Iris pigment epithelial cell (primary cell): ENCODE measurements at places on chromosomes 6 and 20.

DNA sequence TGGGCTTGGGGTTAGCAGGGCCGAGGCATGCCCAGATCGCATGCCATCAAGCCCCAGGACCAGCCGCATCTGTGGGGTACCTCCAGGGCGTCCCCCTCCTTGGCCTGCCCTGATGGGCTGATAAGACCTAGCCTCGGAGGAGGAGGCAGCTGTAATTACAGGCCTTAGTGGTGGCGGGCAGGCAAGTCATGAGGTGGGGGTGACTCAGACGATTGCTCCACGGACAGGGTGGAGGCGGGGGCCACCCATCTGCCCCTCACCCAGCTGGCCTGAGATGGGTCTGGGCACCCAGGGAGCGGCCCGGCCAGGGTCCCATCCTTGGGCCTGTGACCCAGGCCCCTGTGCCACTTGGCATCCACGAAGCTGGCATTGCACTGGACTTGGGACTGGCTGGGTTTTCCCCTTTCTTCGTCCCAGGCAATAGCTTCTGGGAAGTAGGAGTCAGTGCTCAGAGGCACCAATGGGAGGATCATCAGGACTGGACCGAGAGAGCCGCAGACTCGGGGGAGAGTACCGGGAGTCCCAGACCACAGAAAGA is 57.5 kb downstream of the CEBPB start:
- DNase-seq: peak; percentile 58

DNA sequence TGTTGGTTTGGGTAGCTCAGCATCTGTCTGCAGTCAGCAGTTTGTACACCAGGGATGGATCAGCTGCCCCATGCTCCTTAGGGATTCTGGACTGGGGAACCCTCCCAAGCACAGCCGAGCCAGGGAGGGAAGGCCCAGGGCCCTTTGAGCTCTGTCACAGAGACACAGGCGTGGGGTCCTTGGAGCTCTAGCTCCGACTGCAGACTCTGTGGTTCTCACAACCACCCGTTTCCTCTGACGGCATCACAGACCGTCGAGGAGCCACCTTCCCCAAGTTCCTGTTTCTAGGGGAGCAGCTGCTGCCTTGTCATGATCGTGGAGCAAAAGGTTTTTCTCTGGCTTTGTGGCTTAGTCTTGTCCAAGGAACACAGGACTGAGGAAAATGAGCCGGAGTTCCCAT is at the start of gene SLA2:
Gene SLA2, minus strand, starts transcription at position 199 of the 400 bp plus-strand sequence. CDS start 4,861 bp downstream, outside the sequence.
- DNase-seq: no peak

DNA sequence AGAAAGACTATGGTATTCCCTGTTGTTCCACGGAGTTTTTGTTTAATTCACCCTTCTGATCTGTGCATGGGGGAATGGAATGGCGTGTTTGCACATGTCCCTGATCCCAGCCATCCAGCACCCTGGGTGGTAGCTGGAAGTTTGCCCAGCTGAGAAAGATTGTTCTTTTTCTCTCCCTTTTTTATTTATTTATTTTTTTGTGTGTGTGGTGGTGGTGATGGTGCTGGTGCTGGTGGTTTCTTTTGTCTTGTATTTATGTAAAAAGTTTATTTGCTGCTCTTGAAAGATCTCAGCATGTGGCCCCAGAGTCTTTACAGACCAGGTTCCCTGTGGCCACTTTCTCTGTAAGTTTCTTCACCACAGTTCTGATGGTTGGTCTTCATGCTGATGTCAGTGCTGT is 372.6 kb downstream of the UTRN start:
- DNase-seq: peak; percentile 42

DNA sequence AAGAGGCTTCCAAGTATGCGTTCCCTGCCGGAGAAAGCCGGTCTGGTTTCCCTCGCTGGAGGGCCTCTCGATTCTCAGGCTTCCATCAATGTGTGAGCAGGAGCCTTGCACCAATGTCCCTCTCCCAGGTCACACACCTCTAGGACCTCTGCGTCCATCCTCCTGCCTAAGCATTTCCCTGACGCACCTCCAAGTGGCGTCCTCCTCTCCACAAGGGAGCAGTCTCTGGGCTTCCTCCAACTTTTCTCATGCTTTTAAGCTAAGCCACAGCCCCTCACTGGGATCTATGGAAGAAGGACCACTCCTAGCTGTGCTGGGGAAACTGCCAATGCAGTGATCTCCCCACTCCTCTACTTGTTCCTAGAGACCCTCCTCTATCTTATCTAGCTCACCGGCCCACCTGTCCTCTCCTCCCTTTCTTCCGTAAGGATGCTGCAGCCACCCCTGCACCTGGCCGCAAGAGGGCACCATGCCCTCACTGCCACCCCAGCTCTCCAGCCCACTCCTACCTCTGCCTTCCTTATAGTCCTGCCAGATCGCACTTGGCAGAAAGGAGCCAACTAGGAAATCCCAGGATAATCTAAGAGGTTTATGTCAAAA is 258.7 kb downstream of the LRFN2 start:
- no peak for DNase-seq

DNA sequence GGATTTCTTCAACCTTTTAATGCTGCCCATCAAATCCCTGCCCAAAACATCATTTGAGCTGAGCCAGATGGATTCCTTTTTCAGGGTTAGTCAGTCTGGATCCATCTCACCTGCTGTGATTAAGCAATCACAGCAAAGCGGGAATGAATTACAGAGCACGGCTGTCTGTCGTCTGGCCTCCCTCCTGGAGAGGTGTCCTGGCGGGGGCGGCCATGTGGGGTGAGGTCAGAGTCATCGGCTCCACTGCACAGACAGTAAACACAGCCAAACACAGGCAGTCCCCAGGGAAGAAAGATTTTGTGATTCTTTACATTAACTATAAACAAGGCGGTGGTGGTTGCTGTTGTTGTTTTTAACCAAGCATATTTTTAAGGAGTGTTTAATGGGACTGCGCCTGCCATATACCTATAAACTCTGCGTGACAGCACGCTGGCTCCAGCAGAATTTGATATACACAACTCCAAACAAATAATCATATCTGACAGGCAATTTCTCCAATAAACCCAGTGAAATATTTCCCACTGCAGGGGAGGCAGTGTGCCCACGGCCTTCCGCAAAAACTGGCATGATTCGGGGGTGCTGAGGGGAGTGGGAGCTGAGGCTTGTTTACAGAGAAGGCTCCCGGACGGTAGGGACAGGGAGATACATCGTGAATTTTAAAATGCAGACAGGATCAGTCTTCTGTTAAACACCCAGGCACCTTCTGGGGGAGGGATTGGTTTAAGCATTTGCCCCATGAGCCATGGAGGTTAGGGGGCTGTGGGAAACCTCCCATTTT is 232.0 kb upstream of the PMEPA1 start:
- DNase-seq: no peak

- DNase-seq: no peak
Observed at GRCh38 chr6:31935021-31935420, 7.5 kb downstream of the C2 start.

DNA sequence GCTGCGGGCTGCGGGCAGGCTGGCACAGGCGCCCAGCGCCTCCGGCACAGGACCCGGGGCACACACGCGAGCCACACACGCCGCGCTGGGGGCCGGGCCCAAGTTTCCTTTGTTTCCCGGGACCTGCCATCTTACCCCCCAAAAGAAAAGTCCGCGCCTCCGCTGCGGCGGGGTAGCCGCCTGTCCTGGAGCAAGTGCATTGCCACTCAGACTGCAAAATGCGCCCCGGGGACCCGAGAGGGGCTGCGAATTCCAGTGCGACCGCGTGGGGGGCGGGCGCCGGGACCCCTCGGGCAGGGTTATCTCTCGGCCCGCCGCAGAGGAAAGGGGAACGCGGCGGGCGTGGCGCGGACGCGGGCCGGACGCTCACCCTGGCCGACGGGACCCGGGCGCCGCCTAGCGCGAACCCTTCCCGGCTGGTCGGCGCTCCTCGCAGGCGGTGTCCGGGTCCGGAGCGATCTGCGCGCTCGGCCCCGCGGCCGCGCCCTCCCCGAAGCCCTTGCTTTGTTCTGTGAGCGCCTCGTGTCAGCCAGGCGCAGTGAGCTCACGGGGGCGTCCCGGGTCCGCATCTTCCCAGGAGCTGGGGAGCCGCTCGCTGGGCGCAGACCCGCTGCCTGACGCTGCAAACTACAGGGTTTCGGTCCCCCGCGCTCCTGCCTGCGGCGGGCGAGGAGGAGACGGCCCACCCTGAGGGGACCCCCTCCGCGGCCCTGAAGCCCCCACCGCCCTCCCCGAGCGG is 639 bp upstream of the CD24 start:
- DNase-seq: peak; percentile 18

GRCh38 chr20:43189554-43190331 is at the start of gene PTPRT:
Gene PTPRT, minus strand, starts transcription at chr20:43189906. Its CDS starts 173 bp downstream, at chr20:43189733.
- no peak for DNase-seq

- DNase-seq: peak; percentile 99
Observed at GRCh38 chr20:51631011-51631950, 88.8 kb upstream of the NFATC2 start.

DNA sequence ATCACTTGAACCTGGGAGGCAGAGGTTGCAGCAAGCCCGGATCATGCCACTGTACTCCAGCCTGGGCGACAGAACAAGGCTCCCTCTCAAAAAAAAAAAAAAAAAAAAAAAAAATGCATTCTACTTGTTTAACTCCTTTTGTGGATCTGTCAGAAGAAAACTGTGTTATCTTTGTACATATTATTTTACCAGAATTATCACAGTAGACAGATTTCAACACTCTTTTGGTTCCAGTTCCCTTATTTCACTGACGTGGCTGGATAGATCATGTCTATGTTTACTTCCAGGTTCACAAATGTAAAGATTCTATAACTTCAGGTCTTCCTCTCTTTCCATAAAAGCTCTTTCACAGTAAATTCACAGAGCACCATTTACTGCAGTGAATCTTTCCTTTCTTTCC is 18.4 kb downstream of the NUDT3 start:
- DNase-seq: no peak

GRCh38 chr6:95576218-95576997 is 927 bp upstream of the MANEA start:
- peak; percentile 21 for DNase-seq

DNA sequence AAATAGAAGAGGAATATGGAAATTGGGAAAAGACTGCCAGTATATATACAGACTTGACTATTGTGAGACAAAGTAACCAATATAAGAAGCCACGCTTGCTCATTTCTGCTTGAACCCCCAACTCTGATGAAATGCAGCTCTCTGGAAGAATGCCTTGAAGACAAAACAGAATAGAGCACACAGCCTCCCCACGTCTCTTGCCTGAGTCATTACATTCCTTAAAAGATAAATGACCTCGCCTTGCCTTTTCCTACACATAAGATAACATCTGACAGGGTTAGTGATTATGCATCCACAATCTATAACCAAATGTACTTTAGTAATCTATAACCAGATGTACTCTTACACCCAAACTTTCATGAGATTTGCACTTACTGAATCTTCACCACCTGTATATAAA is 141.1 kb upstream of the EEF1E1 start:
- peak; percentile 90 for DNase-seq

DNA sequence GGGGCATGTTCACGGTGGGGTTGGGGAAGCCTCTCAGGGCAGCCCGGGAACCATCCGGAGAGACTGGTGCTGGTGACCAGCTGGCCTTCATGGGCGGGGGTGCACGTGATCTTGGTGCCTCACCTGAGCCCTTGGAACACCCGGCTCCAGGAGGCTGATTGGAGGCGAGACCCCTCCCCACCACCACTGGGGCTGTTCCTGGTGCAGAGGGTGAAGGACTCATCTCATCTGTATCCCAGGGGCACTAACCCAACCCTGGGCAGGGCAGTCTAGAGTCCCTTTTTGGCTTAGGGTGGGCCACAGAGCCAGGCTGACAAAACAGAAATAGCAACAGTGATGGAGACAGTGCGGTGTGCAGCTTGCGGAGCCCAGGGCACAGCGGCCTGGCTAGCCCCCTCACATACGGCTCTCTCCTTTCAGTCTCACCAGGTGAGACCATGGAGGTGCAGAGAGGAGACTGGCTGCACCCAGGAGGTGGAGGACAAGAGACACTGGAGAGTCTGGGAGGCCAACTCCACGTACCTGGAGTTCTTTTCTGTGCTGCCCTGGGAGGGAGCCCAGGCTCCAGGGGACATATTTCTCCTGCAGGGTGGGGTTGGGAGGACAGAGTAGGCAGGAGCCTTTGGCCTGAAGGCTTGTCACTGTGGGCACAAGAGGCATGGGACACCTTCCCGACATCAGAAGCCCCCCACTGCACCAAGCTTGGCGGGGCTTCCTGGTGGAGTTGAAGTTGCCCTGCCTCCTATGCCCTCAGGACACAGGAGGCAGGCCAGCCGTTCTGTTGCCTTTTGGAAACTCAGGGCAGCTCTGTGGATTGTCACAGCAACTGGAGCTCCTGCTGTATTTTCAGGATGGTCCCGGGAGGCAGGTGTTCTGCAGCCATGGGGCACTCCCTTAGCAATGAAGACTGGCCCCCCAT is 106.0 kb downstream of the SYCP2 start:
- DNase-seq: no peak

GRCh38 chr20:61956396-61957342 is 109.0 kb downstream of the TAF4 start:
- DNase-seq: no peak

DNA sequence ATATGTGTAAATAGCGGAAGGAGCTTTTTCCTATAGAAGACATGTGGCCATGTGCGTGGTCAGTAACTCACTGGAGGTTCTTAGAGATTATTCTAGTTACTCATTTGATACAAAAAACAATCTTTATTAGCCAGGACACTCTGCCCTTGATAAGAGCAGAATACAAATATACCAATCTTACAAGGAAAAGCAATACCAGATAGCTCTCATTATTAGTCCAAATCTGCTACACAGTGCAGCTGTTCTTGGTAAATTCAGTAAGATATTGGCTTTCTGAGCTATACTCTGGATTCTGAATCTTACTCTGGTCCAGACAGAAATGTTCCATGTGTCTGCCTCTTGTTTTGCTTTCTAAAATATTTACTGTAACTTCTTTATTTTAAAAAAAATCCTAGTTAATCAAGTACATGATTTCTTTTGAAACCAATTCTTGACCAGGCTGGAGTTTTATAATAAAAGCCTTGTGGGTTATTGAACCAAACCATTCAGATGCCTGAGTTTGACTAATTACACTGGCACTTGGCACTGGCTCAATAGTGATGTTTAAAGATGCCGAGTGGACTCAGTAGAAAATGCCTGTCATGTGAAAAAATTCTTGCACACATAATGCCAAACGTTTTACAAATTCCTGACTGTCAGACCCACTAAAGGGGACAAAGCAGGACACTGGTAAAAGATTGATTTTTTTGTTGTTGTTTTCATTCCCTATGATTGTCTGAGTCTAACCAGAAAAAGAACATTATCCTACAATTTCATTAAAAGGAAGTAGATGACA is 242.8 kb upstream of the TCF21 start:
- peak; percentile 81 for DNase-seq

DNA sequence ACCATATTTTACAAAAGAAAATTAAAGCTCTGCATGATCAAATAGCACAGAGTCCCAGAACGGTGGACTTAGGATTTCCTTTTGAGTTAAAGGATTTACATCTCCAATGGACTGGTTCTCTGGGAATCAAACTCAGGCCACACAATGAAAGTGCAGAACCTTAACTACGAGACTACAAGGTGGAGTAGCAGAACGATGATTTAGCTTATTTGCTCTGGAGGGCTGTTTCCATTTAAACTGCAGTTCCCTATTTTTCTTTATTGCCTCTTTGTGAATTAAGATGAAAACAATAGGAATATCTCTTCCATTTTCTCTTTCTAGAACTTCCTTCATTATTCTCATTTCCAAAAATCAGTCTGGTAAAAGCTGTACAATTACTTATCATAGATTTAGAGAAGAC is 65.7 kb downstream of the TFAP2B start:
- DNase-seq: no peak

GRCh38 chr6:165092881-165093595 is 216.4 kb downstream of the C6orf118 start:
- DNase-seq: no peak

- DNase-seq: no peak
Observed at GRCh38 chr6:56437171-56437900, 190.0 kb upstream of the COL21A1 start.

- no peak for DNase-seq
Observed at GRCh38 chr6:156538875-156539660, 238.1 kb upstream of the ARID1B start.
